ENCODE measurements at places on chromosomes 4 and X.

DNA sequence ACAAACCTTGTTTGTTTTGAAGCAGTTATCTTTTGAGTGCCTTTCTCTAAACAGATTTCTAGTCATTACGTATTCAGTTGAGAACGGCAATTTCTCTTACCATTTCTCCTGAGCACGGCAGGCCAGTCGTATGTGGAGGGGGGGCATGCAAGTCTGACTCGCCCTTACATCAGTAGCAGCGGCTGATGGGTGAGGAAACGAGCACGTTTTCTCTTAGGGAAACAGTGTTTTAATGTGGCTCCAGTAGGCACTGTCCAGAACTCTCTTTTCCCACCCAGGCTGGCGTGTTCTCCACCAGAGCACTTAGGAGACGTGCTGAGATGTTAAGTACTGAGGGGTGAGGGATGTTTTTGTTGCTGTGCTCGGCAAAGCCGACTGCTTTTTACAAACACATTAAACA lies 240.5 kb downstream of the STIM2 start:
- DNase-seq = no peak

DNA sequence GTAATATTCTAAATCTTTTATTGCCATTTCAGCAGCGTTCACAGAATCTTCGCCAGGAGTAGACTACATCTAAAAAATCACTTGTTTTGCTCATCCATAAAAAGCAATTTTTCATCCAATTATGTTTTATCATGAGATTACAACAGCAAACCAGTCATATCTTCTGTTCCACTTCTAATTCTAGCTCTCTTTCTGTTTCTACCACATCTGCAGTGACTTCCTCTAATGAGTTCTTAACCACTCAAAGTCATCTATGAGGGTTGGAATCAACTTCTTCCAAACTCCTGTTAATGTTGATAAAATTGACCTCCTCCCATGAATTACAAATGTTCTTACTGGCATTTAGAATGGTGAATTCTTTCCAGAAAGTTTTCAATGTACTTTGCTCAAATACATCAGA lies 174.4 kb upstream of the BRWD3 start:
- no peak for DNase-seq

- DNase-seq = no peak
Measured at GRCh38 chrX:19624739-19625138, 109.4 kb upstream of the MAP3K15 start.

DNA sequence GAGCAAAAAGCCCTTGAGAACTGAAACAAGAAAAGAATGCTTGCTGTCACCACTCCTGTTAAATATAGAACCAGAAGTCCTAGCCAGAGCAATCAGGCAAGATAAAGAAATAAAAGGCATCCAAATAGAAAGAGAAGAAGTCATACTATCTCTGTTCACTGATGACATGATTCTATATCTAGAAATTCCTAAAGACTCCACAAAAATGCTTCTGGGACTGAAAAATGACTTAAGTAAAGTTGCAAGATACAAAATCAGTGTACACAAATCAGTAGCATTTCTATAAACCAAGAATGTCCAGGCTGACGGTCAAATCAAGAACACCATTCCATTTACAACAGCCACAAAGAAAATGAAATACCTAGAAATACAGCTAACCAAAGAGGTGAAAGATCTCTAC lies 552.7 kb upstream of the SLIT2 start:
- DNase-seq = no peak

DNA sequence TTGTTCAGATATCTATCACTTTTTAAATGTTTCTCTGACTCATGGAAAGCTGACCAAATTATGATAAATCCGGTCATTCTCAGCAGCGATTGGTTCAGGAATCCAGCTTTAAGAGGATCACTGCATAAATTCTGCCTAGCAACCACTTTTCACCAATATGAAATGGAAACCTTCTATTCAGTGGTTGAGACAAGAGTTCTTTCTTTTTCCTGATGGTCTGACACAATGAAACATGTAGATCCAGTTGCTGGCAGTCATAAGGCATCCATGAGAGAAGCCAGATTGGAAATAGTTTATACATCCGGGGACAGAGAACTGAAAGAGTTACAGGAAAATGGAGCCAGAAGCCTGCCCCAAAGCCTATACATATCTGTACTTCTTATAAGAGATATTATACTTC lies 27.2 kb downstream of the MAB21L2 start:
- no peak for DNase-seq

DNA sequence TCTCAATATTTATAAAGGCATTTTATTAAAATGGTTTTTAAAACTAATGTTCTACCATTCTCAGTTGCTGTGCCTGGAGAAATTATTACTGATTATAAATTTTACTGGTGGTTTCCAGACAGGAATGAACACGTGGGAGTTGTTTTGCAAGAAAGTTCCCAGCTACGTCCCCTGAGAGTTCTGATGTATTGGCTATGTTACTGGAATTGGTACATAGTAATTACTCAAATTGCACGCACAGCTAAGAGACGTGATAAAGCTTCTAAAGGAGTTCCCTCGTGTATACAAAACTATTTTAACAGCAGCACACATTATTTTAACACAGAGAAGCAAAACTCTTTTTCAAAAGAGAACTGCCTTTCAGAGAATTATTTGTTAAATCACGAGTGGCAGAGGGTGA lies 292.2 kb downstream of the NLGN4X start:
- no peak for DNase-seq

- no peak for DNase-seq
Measured at GRCh38 chr4:153022241-153022715, 86.2 kb downstream of the FHDC1 start.
